Breast epithelium (tissue), 4 donors: ENCODE measurements at places on chromosomes 1 and 21. TPM values are rescaled to one million over a fixed set of nuclear protein-coding genes. Genes with fewer than 3 reads are reported as not detected.

- DNase-seq, result no peak
Observed at GRCh38 chr1:74641161-74641560, 32.4 kb downstream of the ERICH3 start.

- DNase-seq, result no peak
Observed at GRCh38 chr21:19830446-19830845, 1167.8 kb upstream of the NCAM2 start.

GRCh38 chr1:9121496-9122409, 7.1 kb downstream of the GPR157 start:
- no peak for DNase-seq

Gene PCBP3
- total RNA-seq, result 13.8 TPM

Gene KCNC4
- total RNA-seq, result 5.2 TPM

Gene HENMT1
- 5.2 TPM for total RNA-seq
